Activated CD4-positive, alpha-beta memory T cell treated with anti-CD3 and anti-CD28 coated beads for 36 hours (primary cell): ENCODE measurements at places on chromosomes 11 and 22. TPM values are rescaled to one million over a fixed set of nuclear protein-coding genes. Genes with fewer than 3 reads are reported as not detected.
A peak's percentile ranks its signal among the peaks of the same experiment; 100 is the strongest.

DNA sequence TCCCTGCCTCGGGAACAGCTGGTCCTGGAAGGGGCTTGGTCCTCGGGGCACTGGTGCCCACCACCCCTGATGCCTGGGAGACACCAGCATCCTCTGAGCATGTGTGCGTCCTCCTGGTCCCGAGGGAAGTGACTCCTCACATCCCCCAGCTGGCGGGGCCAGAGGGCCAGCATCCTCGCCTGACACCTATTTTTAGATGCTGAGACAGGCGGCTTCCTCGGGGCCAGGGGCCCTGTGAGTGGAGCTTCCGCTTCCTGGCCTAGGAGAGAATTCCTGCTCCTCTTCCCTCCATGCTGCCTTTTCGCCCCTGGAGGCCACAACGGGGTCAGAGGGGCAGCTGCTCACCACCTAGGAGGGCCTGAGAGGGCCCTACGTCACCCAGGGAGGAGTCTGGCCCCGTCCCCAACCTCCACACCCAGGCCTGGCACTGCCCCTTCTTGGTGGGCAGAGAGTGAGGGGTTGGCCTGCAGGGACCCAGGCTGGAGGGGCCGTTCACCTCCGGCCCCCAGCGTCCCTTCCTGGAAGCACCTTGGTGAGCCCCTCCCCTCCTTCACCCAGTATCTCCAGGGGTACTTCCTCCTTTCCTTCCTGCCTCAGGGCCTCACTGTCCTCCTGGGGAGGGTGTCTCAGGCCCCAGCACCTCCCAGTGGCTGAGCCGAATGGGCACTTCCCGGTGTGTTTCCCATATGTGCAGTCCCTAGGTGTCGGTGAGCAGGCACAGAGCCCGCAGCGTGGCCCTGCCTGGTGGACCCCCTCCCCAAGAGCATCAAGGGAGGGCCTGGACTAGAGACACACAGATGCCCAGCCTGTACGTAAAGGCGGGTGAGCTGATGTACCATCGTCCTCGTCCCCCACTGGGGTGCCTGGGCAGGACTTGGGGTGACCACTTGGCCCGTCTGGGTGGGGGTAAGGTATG is 6.1 kb downstream of the CD81 start:
- H3K4me1 ChIP-seq, result peaks cover 52% of the 10 kb centered on the region
- H3K27ac ChIP-seq, result no peak overlapping the region
- no peaks in the 10 kb centered on the region for H3K27me3 ChIP-seq
- H3K4me3 ChIP-seq, result no peak overlapping the region

- H3K27ac ChIP-seq, result no peak overlapping the region
- DNase-seq, result no peak
- no peak overlapping the region for H3K4me3 ChIP-seq
Measured at GRCh38 chr11:4025967-4026324, 68.7 kb upstream of the RRM1 start.

- H3K27me3 ChIP-seq, result no peaks in the 10 kb centered on the region
- no peaks in the 10 kb centered on the region for H3K36me3 ChIP-seq
- H3K4me3 ChIP-seq, result no peak overlapping the region
- no peak for DNase-seq
- H3K27ac ChIP-seq, result no peak overlapping the region
Measured at GRCh38 chr22:23911318-23911980, 17.3 kb downstream of the MIF start.

- H3K27ac ChIP-seq, result peak overlapping the region; percentile 73
- H3K27me3 ChIP-seq, result no peaks in the 10 kb centered on the region
- peak; percentile 48 for DNase-seq
- peaks cover 65% of the 10 kb centered on the region for H3K4me1 ChIP-seq
- peak overlapping the region; percentile 49 for H3K4me3 ChIP-seq
Measured at GRCh38 chr22:40183029-40183581, 5.4 kb downstream of the TNRC6B start.

GRCh38 chr11:75469785-75470405 is 36.9 kb upstream of the KLHL35 start:
- no peaks in the 10 kb centered on the region for H3K36me3 ChIP-seq
- no peaks in the 10 kb centered on the region for H3K27me3 ChIP-seq
- no peak for DNase-seq
- no peak overlapping the region for H3K27ac ChIP-seq
- no peak overlapping the region for H3K4me3 ChIP-seq

GRCh38 chr22:21902296-21903087 is 35.0 kb upstream of the MAPK1 start:
- no peaks in the 10 kb centered on the region for H3K36me3 ChIP-seq
- H3K4me3 ChIP-seq, result no peak overlapping the region
- no peaks in the 10 kb centered on the region for H3K4me1 ChIP-seq
- no peak overlapping the region for H3K27ac ChIP-seq
- DNase-seq, result no peak
- no peaks in the 10 kb centered on the region for H3K27me3 ChIP-seq

GRCh38 chr22:20032407-20032991 is 11.6 kb downstream of the TANGO2 start:
- H3K4me1 ChIP-seq, result peaks cover 29% of the 10 kb centered on the region
- H3K4me3 ChIP-seq, result no peak overlapping the region
- no peak overlapping the region for H3K27ac ChIP-seq
- DNase-seq, result no peak
- peaks cover 7% of the 10 kb centered on the region for H3K36me3 ChIP-seq
- no peaks in the 10 kb centered on the region for H3K27me3 ChIP-seq

GRCh38 chr11:9459667-9460321 is 1.0 kb upstream of the ZNF143 start:
- H3K27ac ChIP-seq, result peak overlapping the region; percentile 99
- peak overlapping the region; percentile 95 for H3K4me3 ChIP-seq
- peak; percentile 53 for DNase-seq
- H3K36me3 ChIP-seq, result peaks cover 8% of the 10 kb centered on the region

DNA sequence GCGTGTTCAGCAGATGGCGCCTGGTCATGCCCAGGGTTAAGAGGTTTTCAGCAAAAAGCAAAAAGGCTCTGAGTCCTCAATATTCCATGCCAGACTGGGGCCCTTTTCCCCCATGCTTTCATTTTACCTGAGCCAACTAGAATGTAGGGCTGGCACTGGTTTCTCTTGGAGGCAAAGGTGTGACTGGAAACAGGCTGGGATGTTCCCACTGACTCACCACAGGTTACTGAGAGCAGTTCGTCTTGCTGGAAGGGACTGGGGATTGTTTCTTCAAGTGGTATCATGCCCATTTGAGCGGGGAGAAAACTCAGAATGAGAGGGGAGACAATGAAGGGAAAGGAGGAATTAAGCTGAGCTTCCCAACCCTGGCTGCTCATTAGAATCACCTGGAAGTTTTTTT is 243.9 kb downstream of the TENM4 start:
- no peaks in the 10 kb centered on the region for H3K4me1 ChIP-seq
- no peak for DNase-seq
- no peak overlapping the region for H3K27ac ChIP-seq
- H3K36me3 ChIP-seq, result no peaks in the 10 kb centered on the region
- no peaks in the 10 kb centered on the region for H3K27me3 ChIP-seq

DNA sequence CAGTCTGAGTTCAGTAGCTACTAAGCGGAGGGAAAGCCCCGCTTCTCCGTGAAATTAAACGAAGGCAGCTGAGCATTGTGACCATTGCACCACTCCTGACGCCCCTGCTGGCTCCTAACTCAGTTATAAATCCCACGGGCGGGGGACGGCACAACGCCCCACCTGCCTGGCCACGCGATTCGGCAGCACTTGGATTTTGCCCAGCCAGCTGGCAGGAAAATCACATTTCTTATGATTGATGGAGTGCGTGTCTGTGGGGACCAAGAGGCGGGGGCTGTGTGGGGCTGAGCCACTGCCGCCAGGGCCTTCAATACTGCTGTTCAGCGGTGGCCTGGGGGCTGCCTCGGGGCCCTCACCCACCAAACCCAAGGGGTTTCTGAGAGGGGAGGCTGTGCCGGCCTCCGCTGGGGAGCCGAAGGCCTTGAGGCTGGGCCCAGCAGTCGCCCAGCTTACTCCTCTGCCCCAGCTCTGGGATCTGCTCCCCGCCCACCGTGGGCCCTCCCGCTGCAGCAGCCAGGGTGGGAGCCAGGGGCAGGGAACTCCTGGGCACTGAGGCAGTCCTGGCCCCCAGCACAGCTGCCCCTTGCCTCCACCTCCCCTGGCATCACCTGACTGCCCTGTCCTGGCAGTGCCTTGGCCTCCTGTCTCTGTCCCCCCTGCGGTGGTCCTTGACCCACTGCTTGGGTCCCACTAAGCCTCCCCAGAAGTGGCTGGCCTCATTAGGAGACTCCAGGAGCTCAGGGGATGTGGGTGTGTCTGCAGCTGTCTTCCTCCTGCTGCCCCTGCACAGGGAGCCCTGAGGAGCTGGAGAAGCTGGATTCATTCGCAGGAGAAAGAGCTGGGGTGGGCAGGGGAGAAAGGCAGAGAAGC is 30.7 kb downstream of the SHISAL1 start:
- no peak overlapping the region for H3K27ac ChIP-seq
- no peaks in the 10 kb centered on the region for H3K4me1 ChIP-seq
- H3K4me3 ChIP-seq, result no peak overlapping the region
- H3K27me3 ChIP-seq, result peaks cover 12% of the 10 kb centered on the region

DNA sequence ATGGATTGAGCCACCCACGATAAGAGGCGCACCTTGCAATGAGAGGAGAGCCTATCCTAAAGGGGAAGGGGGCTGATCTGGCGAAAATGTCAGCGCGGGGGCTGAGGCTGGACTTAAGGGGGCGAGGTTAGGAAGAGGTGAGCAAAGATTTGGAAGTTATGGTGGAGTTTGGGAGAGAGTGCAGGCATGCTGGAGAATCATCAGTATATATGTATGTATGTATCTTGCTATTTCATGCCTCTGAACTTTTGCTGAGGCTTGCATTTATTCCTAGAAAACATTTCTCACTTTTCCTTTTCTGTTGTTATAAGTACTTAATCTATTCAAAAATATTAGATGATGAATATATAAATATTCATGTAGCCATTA is 17.2 kb upstream of the THRSP start:
- peaks cover 13% of the 10 kb centered on the region for H3K4me1 ChIP-seq
- H3K4me3 ChIP-seq, result no peak overlapping the region
- no peak overlapping the region for H3K27ac ChIP-seq
- H3K27me3 ChIP-seq, result no peaks in the 10 kb centered on the region
- H3K36me3 ChIP-seq, result no peaks in the 10 kb centered on the region

GRCh38 chr11:66118847-66119246 is 48.8 kb downstream of the PACS1 start:
- no peaks in the 10 kb centered on the region for H3K27me3 ChIP-seq
- H3K36me3 ChIP-seq, result no peaks in the 10 kb centered on the region
- no peak overlapping the region for H3K4me3 ChIP-seq
- no peak for DNase-seq

GRCh38 chr11:2213384-2213842 is 41.8 kb upstream of the TH start:
- no peak overlapping the region for H3K4me3 ChIP-seq
- peaks cover 2% of the 10 kb centered on the region for H3K27me3 ChIP-seq
- no peaks in the 10 kb centered on the region for H3K36me3 ChIP-seq

GRCh38 chr11:105827906-105828305 is 194.1 kb downstream of the MSANTD4 start:
- no peak overlapping the region for H3K4me3 ChIP-seq
- no peaks in the 10 kb centered on the region for H3K36me3 ChIP-seq
- no peak overlapping the region for H3K27ac ChIP-seq
- no peaks in the 10 kb centered on the region for H3K27me3 ChIP-seq
- DNase-seq, result no peak

- DNase-seq, result no peak
- H3K27ac ChIP-seq, result no peak overlapping the region
- H3K27me3 ChIP-seq, result no peaks in the 10 kb centered on the region
- no peaks in the 10 kb centered on the region for H3K36me3 ChIP-seq
- no peak overlapping the region for H3K4me3 ChIP-seq
Measured at GRCh38 chr11:79265756-79266322, 175.0 kb downstream of the TENM4 start.

- H3K27me3 ChIP-seq, result no peaks in the 10 kb centered on the region
- no peak for DNase-seq
- no peak overlapping the region for H3K4me3 ChIP-seq
- H3K4me1 ChIP-seq, result no peaks in the 10 kb centered on the region
- no peak overlapping the region for H3K27ac ChIP-seq
Measured at GRCh38 chr22:49561338-49561737, 266.3 kb downstream of the BRD1 start.

- no peak overlapping the region for H3K4me3 ChIP-seq
- no peak for DNase-seq
- H3K27me3 ChIP-seq, result peaks cover 10% of the 10 kb centered on the region
- no peaks in the 10 kb centered on the region for H3K36me3 ChIP-seq
- no peak overlapping the region for H3K27ac ChIP-seq
- H3K4me1 ChIP-seq, result peaks cover 14% of the 10 kb centered on the region
Measured at GRCh38 chr22:22166941-22167713, 77.5 kb upstream of the VPREB1 start.

GRCh38 chr11:86101941-86102407 is 33.1 kb upstream of the PICALM start:
- peaks cover 2% of the 10 kb centered on the region for H3K27me3 ChIP-seq
- DNase-seq, result no peak
- no peak overlapping the region for H3K4me3 ChIP-seq

- H3K4me1 ChIP-seq, result peaks cover 37% of the 10 kb centered on the region
- DNase-seq, result no peak
- H3K27ac ChIP-seq, result no peak overlapping the region
Measured at GRCh38 chr22:26514419-26515161, 2.3 kb upstream of the TFIP11 start.

LAMTOR1 gene
- total RNA-seq, result 54.3 TPM

DTX4 gene
- 0.05 TPM for total RNA-seq

MMP8 gene
- not detected for total RNA-seq

STK33 gene
- 0.46 TPM for total RNA-seq

PRR33 gene
- not detected for total RNA-seq

CNTN5 gene
- total RNA-seq, result not detected

MMP13 gene
- not detected for total RNA-seq

FXYD6 gene
- total RNA-seq, result 0.61 TPM

NRGN gene
- 17.0 TPM for total RNA-seq
